GDM1 (cell line): ENCODE measurements at places on chromosomes 4 and X.

DNA sequence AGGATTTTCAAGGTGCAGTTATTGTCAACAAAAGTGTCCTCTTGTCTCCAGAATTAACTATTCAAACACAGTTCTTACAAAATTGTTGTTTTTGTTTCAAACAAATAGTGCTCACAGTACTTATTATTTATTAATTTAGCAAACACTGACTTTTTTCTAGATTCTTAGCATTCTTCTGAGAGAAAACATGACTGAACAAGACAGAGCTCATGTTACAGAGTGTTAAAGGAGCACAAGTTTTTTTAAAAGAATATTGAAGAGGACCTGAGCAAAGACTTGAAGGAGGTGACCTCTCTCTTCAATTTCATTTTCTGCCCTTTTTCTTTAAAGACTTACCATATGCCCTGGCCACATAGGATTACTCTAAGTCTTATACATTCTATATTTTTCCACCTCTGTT lies 2220.3 kb upstream of the AGA start:
- no peak for DNase-seq

DNA sequence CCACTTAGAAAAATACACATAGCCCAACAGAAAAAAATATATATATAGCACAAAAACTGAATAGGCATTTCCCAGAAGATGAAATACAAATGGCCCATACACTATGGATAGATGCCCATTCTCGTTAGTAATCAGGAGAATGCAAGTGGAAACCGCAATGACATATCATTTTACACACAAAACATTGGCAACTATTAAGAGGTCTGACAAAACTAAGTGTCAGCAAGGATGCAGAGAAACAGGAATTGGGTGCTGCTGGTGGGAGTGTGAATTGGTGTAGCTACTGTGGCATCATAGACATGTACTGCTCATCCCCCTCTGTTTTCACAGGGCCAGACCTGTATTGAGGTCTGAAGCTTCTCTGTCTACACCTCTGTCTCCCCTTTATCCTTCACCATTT lies 320.0 kb downstream of the IDS start:
- DNase-seq, result no peak

GRCh38 chr4:119132306-119132705 lies 3.3 kb upstream of the MYOZ2 start:
- no peak for DNase-seq

GRCh38 chr4:13537832-13538177 lies 6.5 kb downstream of the NKX3-2 start:
- DNase-seq, result no peak

- DNase-seq, result no peak
Observed at GRCh38 chr4:125039550-125039949, 275.2 kb upstream of the FAT4 start.

DNA sequence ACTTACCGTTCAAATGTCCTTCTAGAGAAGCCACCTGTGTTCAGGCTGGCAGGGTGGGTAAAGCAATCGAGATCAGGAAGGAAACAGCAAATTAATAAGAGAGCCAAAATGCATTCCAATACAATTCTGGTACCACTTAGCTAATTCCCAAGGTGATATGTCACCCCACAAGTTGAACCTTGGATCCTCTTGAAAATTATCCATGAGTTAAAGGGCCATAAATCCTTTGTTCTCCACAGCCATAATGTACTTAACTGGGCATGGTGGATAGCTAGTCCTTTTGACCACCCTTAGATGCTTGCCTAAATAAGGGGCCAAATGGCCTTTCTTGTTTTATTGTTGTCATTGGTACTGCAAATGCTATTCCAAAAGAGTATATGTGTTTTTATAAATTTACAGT lies 2.0 kb downstream of the TNMD start:
- DNase-seq, result no peak

DNA sequence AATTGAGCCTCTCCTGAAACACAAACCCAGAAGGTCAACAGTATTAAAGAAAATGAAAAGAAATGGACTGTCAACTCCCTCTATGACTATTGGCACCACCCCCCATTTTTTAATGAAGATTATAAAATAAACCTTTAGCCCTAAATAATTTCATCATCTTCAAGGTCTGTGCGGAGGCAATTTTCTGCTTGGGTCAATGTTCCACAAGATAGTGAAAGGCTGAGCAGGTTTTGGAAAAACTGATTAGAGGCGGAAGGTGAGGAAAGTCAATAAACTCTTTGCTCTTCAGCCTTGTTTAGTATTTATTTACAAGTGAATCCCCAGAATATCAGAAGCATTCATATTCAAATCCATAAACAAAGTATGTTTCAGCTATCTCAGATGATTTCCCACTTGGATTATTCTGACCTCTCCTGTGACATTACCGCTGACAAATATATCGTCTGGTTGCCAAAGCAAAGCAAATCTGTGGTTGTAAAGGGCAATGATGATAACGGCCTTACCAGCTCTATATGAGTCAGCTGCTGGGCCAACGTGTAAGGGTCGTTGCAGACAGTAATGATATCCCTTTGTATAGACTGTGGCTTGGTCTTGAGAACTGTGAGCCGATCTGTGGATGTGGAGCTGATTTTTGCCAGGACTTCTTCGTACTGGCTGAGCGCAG lies 24.0 kb downstream of the RASGEF1B start:
- DNase-seq, result no peak

GRCh38 chrX:107576841-107577240 lies 51.5 kb upstream of the PRPS1 start:
- DNase-seq, result no peak

DNA sequence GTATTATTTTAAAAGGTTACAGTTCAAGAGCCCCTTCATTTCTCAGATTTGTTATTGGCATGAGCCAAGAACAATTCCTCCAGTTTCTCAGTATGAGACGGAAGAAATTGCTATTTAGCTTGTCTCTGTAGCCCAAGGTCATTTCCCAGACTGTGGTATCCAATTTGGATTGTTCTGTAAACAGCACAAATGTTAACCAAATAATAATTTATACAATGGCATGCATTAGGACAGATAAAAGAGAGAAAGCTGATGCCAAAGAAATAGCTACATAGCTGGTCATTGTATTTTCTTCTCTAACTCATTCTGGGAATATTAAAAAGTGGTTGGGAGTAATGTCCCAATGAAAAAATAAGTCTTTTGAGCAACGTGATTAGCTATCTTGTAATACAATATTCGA lies 134.6 kb upstream of the NPY2R start:
- DNase-seq, result no peak

GRCh38 chr4:114674080-114674479 lies 75.5 kb downstream of the UGT8 start:
- no peak for DNase-seq

DNA sequence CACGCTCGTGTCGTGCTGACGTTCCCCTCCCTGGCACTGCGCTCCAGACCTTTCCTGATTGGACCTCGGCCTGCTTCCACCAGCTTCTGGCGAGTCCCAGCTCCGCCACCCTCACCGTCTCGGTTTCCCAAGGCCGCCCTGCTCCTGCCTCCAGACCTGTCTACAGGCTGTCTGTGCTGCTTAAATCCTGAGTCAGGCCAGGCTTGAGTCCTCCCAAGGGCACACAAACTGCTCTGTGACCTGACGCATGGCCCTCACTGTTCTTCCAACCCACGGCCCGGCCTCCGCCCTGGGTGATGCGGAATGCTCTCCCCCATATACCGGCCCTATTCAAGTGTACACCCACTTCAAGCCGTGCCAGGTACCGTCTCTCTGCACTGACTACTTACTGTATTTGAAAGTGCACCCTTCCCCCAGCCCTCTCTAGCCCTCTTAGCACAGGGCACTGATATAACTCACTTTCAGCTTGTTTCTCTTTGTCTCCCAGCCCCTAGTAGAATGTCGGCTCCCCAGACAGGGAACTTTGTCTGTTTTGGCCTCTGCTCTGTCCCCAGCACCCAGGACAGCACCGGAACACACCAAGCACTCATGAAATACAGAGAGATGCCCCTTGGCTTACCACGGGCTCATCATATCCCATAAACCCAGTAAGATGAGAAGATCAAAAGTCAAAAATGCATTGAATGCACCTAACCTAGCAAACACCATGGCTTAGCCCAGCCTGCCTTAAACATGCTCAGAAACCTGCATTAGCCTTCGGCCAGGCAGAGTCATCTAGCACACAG lies 63.1 kb upstream of the AFAP1 start:
- no peak for DNase-seq

GRCh38 chrX:141467442-141467841 lies 117.1 kb downstream of the SPANXA1 start:
- no peak for DNase-seq

DNA sequence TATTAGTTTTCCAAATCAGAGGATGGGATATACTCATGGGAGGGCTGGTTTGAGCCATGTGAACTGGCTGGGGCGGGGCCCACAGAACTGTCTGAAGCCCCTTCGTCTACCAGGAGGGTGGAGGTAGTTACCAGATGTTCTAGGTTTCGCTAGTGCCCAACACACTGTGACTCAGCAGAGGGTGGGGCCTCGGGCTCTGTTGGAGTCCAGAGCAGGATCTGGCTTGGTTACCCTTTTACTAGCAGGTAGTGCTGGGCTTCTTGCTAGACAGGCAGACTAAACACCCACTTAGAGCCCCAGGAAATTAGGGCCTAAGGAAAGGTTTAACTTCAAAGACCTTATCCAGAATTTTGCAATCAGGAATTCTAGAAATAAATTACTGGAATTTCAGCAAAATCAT lies 56.2 kb upstream of the CHRDL1 start:
- no peak for DNase-seq

DNA sequence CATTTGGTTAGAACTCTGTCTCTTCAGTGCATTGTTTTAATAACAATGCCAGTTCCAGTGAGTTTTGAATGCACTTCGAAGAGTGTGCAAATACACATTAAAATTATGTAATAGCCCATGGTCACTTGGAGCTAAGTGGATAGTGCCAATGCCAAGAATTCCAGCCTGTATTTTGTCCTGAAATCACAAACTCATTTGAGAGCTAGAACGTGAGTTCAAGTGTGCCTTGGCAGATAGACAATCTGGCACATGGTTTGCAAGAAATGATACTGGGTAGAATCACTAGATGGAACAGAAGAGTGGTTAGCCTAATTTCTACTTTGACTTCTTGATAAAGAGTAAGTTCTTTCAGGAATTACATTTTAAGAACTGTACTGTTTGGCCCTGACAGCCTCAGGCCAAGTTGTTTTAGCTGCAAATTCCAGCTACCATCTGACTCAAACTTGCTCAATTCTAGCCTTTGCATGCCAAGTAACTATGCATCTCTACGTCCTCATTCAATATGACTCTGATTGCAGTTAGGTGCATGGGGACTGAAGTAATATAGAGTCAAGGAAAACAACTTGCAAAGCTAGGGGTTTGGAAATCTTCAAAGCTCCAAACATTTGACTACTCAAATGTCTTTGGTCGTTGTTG lies 131.9 kb upstream of the SMIM31 start:
- DNase-seq, result no peak

DNA sequence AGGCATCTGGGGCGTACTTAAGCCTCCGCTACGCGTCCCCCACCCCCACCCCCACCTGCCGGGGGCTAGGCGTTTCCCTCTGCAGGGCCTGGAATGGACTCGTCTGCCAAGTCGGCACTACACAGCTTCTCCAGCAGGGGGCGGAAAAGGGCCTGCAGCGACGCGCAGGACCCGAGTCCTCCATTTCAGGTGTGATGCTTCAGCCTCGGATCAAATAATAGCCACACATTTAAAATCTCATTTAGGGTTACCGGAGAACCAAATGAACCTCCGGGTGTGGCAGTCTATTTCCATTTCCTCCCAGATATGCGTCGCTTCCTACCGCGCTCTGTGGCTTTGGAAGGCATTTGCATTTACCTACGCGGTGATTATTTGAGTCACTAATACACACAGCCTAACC lies 2.9 kb downstream of the PAK3 start:
- DNase-seq, result no peak

DNA sequence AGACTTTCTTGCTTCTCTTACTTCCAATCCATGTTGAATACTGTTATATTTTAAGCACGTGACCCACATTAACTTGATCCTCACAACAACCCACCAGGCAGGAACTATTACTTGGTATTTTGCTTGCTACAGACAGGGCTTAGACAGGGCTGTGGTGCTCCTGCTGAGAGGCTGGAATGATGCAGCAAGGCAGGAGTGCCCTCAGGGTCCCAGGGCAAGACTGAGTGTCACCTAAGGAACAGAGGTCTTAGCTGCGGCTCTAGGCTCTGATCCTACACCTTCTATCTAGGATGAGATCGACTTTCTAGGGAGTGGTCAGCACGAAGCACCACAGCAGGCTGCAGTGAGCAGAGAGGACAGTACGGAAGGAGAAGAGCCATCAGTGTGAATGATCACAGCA lies 20.0 kb downstream of the TAPT1 start:
- DNase-seq, result no peak

GRCh38 chrX:22043872-22044271 lies 11.7 kb downstream of the PHEX start:
- DNase-seq, result no peak

GRCh38 chr4:15164571-15164970 lies 162.3 kb downstream of the CPEB2 start:
- DNase-seq, result no peak

DNA sequence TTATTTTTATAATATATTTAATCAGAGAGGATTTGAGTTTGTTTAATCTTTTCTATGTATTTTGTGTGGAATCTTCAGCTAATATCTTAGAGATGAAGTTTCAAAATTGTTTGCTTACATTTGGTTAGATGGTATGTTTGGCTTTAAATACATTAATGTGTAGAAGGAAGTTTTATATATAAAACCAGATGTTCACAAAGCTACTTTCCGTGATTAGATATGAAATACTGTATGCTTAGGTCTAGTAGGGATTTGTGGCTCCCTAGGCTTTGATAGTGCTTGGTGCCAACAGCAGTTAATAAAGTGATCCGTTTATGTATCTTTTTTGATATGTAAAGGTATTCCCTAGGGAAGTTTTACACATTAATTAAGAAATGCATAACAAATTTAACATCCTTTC lies 223.0 kb downstream of the ARHGAP10 start:
- no peak for DNase-seq

DNA sequence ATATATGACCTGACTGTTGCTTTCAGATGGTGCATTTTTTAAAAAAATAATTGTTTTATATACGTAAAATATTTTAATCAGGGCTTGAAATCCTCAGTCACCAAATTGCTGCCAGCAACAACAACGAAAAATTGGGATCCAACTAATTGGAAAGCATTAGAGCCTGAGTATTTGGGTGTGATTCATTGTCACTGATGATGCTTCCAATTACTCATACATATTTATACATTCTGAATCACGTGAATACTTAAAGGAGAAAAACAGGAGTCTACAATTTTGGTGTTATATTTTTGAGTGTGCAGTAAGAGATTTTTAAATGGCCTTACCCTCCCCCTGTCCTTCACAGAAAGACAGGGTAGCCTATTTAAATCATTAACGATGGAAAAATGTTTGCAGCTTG lies 765.6 kb upstream of the TENM3 start:
- no peak for DNase-seq
